ENCODE measurements at places on chromosomes 6 and 20. TPM values are rescaled to one million over a fixed set of nuclear protein-coding genes. Genes with fewer than 3 reads are reported as not detected.
A peak's percentile ranks its signal among the peaks of the same experiment; 100 is the strongest.

GRCh38 chr6:43926634-43927531 lies 156.9 kb downstream of the VEGFA start:
- H3K4me1 ChIP-seq, result no peaks in the 10 kb centered on the region
- H3K27me3 ChIP-seq, result no peaks in the 10 kb centered on the region
- H3K27ac ChIP-seq, result no peak overlapping the region
- no peak overlapping the region for H3K4me3 ChIP-seq

DNA sequence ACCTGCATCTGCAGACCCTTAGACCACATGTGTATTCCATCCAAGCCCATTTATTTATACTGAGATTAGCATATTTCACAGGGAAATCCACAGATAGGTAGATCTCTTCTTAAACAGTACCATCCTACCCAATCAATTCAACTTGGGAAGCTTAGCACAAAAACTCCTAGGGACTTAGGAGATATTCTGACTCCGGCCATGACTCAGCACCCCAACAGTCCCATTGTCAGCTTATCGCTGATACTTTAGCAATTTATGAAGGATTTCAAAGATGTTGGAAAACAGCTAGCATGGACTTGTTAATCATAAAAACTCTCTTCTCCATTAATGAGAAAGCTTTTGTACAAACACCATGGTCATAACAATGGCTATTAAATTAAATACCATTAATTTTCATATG lies 236.2 kb upstream of the PREP start:
- no peak for DNase-seq
- no peaks in the 10 kb centered on the region for H3K27me3 ChIP-seq
- H3K27ac ChIP-seq, result no peak overlapping the region
- H3K36me3 ChIP-seq, result no peaks in the 10 kb centered on the region
- no peaks in the 10 kb centered on the region for H3K4me1 ChIP-seq

Gene APOM
- total RNA-seq, result 1.6 TPM

Gene CLVS2
- total RNA-seq, result 3.0 TPM

GRCh38 chr20:17645010-17645409 lies 37.0 kb downstream of the RRBP1 start:
- H3K4me1 ChIP-seq, result peaks cover 24% of the 10 kb centered on the region
- no peak overlapping the region for H3K27ac ChIP-seq
- DNase-seq, result no peak
- H3K36me3 ChIP-seq, result peaks cover 11% of the 10 kb centered on the region
- H3K4me3 ChIP-seq, result no peak overlapping the region

GRCh38 chr6:37931066-37931465 lies 111.5 kb downstream of the ZFAND3 start:
- H3K36me3 ChIP-seq, result no peaks in the 10 kb centered on the region
- no peak overlapping the region for H3K27ac ChIP-seq

DNA sequence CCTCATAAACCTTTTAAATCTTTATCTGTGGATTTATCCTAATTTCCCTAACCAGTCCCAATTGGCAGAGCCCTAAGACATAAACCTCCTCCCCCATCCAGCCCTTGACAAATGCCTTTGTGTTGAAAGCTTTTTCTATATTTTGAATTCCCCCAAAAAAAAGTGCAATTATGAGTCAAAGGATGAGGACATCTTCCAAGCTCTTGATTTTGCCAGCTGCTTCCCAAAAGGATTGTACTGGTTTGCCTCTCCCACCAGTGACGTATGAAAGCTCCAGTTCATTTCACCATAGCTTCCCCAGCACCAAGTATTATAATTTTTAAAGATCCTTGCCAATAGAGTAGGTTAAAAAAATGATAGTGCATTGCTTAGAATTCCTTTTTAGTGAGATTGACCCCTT lies 38.9 kb downstream of the SIRPA start:
- DNase-seq, result no peak
- no peaks in the 10 kb centered on the region for H3K4me1 ChIP-seq
- H3K27ac ChIP-seq, result no peak overlapping the region
- no peaks in the 10 kb centered on the region for H3K27me3 ChIP-seq
- no peaks in the 10 kb centered on the region for H3K36me3 ChIP-seq
- no peak overlapping the region for H3K4me3 ChIP-seq

- H3K27me3 ChIP-seq, result no peaks in the 10 kb centered on the region
- H3K27ac ChIP-seq, result no peak overlapping the region
- H3K4me3 ChIP-seq, result no peak overlapping the region
- no peaks in the 10 kb centered on the region for H3K4me1 ChIP-seq
These were observed 130.4 kb downstream of the GJA10 start for GRCh38 chr6:90024633-90025032.

GRCh38 chr20:34862724-34863123 lies 9.9 kb downstream of the GGT7 start:
- no peak overlapping the region for H3K4me3 ChIP-seq
- no peaks in the 10 kb centered on the region for H3K4me1 ChIP-seq
- H3K27ac ChIP-seq, result no peak overlapping the region

- no peaks in the 10 kb centered on the region for H3K4me1 ChIP-seq
- no peak for DNase-seq
- no peaks in the 10 kb centered on the region for H3K27me3 ChIP-seq
- no peaks in the 10 kb centered on the region for H3K36me3 ChIP-seq
These were observed 91.0 kb downstream of the KCNQ5 start for GRCh38 chr6:72712910-72713309.

GRCh38 chr6:92879526-92879925 lies 539.8 kb downstream of the EPHA7 start:
- no peak overlapping the region for H3K4me3 ChIP-seq
- no peaks in the 10 kb centered on the region for H3K36me3 ChIP-seq
- DNase-seq, result no peak
- no peaks in the 10 kb centered on the region for H3K27me3 ChIP-seq
- H3K27ac ChIP-seq, result no peak overlapping the region

GRCh38 chr6:37514321-37514771 lies 14.7 kb upstream of the CCDC167 start:
- no peaks in the 10 kb centered on the region for H3K36me3 ChIP-seq
- H3K27ac ChIP-seq, result no peak overlapping the region
- no peak overlapping the region for H3K4me3 ChIP-seq
- H3K27me3 ChIP-seq, result no peaks in the 10 kb centered on the region
- DNase-seq, result no peak
- H3K4me1 ChIP-seq, result peaks cover 16% of the 10 kb centered on the region

DNA sequence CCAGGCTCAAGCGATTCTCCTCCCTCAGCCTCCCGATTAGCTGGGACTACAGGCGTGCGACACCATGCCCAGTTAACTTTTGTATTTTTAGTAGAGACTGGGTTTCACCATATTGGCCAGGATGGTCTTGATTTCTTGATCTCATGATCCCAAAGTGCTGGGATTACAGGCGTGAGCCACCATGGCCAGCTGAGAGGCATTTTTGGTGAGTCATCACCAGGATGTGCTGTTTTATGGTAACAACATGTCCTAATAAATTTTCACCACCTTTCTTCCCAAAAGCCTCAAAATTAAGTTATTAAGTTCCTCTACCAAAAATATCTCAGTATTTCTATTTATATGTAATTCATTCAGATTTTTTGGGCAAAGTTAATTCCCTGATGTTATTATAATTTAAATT lies 53.5 kb downstream of the COL21A1 start:
- no peaks in the 10 kb centered on the region for H3K4me1 ChIP-seq
- no peaks in the 10 kb centered on the region for H3K27me3 ChIP-seq
- no peak for DNase-seq

Gene KCNK5
- total RNA-seq, result 1.8 TPM

DNA sequence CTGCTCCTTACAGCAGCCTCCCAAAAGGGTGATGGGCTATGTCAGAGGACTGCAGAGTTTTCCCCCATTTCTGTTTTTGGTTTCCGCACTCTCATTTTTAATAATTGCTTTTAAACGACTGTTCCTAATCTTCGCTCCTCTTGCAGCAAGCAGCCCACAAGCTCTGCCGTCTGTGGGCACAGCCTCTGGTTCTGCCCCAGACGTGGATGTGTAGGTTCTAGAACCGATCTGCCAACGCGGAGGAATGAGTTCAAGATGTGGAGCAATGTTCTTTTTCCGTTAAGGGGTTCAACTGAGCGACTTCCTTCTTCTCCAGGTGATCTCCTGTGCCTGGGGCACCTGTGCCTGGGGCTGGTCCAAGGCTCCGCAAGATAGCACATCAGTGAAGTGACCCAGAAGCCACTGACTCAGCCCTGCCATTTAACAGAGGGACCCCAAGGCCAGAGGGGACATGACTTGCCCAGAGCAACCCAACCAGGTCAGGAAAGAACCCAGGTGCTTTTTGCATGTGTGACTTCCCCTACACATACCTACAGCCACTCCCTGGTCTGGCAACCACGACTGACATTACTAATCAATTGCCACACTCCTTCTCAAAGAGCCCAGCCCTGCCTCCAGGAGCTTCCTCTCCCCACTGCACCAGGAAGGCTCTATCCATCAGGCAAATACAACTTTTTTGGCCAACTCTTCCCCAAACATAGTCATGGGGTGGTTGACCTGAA lies 22.7 kb downstream of the PMEPA1 start:
- H3K27ac ChIP-seq, result peak overlapping the region; percentile 61
- no peaks in the 10 kb centered on the region for H3K36me3 ChIP-seq
- DNase-seq, result no peak
- no peaks in the 10 kb centered on the region for H3K27me3 ChIP-seq

Gene UNC93A
- 0.51 TPM for total RNA-seq

- H3K4me1 ChIP-seq, result peaks cover 14% of the 10 kb centered on the region
- peak overlapping the region; percentile 87 for H3K27ac ChIP-seq
- no peak for DNase-seq
- H3K4me3 ChIP-seq, result peak overlapping the region; percentile 75
These were observed 1.7 kb downstream of the TRERF1 start for GRCh38 chr6:42449917-42450476.
